ENCODE measurements at places on chromosomes 16 and 17. TPM values are rescaled to one million over a fixed set of nuclear protein-coding genes. Genes with fewer than 3 reads are reported as not detected.

DNA sequence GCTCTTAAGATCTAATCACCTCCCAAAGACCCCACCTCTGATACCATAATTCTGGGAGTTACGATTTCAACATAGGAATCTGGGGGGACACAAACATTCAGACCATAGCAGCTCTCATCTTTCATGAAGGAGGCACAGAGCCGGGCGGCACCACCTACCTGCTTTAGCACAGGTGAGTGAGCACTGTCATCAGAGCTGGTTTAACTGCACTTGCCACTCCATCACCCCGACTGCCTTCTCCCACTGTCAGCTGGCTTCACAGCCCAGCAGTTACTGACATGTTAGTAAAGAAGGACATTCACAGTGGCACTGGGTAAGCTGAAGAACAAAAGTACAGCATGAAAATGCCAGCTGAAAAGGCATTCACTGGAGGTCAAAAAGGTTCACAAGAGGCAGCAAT, 22.5 kb downstream of the GABARAPL2 start:
- no peaks in the 10 kb centered on the region for H3K27me3 ChIP-seq
- no peak for DNase-seq
- no peak overlapping the region for H3K4me3 ChIP-seq
- H3K4me1 ChIP-seq, result no peaks in the 10 kb centered on the region

GRCh38 chr17:28182559-28182958, 136.4 kb upstream of the TMEM97 start:
- DNase-seq, result no peak
- H3K4me3 ChIP-seq, result no peak overlapping the region
- H3K36me3 ChIP-seq, result peaks cover 31% of the 10 kb centered on the region
- peaks cover 18% of the 10 kb centered on the region for H3K4me1 ChIP-seq
- no peaks in the 10 kb centered on the region for H3K27me3 ChIP-seq

- no peak overlapping the region for H3K4me3 ChIP-seq
- no peaks in the 10 kb centered on the region for H3K27me3 ChIP-seq
- H3K36me3 ChIP-seq, result no peaks in the 10 kb centered on the region
- no peak for DNase-seq
- no peak overlapping the region for H3K27ac ChIP-seq
These were observed 11.1 kb downstream of the PLLP start for GRCh38 chr16:57273359-57273758.

DNA sequence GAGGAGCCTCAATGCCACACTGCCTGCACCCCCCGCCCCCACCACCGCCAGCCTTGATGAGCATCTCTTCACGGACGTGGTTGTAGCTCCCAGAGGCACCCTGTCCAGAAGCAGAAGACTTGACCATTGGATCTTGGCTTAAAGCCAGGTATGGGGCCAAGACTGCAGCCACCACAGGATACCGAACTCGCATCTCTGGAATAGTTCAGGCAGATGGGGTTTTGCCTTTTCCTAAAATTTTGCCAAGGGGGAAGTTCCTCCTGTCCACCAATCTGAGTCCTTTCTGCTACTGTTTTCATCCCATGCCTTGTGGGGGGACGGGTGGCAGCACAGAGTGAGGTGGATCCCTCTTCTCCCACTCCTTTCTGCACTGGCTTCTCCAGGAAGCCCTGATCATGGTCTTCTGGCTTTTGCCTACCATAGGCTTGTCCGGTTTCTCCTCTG, 939 bp downstream of the CORO6 start:
- peaks cover 17% of the 10 kb centered on the region for H3K4me1 ChIP-seq
- H3K36me3 ChIP-seq, result peaks cover 1% of the 10 kb centered on the region
- no peak for DNase-seq
- H3K4me3 ChIP-seq, result peak overlapping the region; percentile 77
- no peak overlapping the region for H3K27ac ChIP-seq

The TBC1D3E gene
- total RNA-seq, result not detected

Data from osteocyte (in vitro differentiated cells).